ENCODE measurements at places on chromosomes 3 and 15.

GRCh38 chr15:27589782-27590181, 509.3 kb downstream of the OCA2 start:
- DNase-seq, result no peak

DNA sequence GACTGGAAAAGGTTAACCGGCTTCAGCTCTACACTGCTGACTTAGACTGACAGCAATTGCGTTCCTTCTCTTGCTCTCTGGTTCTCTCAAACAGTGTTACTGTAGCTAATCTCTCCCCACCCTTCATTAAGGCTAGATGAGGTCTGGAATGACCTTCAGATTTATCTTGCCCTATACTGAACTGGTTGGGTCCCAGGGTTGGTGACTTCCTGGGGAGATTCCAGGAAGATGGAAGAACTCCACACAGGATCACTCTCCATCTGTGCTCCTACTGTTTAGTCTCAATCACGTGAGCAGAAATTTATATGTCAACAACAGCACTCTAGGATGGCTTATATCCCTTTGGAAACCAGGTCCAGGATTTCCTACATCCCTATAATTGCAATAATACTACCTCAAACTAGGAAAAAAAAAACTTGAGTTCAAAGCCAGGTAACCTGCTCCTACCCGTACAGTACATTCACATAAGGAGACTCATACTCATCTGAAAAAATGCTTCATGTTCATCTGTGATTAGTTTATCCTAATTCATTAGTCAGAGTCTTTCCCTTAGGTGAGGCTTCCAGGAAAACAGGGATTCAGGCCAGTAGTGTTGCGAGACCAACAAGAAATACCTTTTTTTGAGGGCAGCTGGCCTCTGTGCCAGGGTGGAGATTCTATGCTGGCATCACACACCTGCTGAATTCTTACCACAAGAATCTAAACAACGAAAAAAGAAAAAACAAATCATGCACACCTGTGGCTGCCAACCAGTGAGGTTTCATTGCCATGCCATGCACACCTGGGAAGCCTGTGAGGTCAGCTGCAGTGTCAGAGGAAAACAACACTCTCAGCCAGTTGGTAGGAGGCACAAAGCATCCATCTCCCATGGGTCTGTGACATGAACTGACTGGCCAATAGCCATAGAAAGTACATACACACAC, 297.3 kb downstream of the MECOM start:
- DNase-seq, result no peak

GRCh38 chr3:33940736-33941135, 142.3 kb downstream of the PDCD6IP start:
- DNase-seq, result no peak

DNA sequence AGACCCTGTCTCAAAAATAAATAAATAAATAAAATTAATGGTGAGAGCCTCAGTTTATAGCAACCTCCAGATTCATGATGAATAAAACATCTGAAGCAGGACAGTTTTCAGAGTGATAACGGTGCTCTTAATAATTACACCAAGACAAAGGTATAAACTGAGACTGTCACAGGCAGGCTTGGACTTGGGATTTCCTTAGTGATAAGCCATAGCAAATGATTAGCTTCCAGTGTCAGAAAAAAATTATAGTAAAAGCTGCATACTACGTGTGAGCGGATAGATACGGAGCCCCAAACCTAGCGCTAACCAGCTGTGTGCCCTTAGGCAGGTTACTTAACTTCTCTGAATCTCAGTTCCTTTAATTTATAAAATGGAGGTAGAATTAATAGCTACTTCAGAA, 21.5 kb downstream of the LIPH start:
- DNase-seq, result no peak

GRCh38 chr15:72047020-72047419, 70.9 kb downstream of the MYO9A start:
- DNase-seq, result no peak

GRCh38 chr15:63809452-63809851, 24.3 kb downstream of the HERC1 start:
- no peak for DNase-seq

DNA sequence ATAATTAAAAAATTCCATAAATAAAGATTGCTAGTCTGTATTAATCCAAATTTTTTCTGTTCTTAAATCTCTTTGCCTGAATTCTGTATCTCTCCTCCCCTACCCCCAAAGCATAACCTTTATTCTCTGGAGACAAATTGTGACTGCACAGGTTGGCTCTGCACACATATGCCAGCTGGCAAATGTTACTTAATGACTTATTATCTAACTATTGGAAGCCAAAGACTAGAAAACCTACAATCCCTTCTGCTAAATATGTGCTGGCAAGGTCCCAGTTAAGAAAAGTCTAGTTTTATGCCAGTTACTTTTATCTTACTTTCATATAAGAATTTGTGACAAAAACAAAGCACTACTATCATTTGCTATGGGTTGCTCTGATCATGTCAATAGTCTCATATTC, 569.3 kb downstream of the MECOM start:
- DNase-seq, result no peak

- no peak for DNase-seq
These were observed 1.9 kb downstream of the AEN start for GRCh38 chr15:88623061-88623460.

GRCh38 chr3:58062472-58062871, 54.2 kb downstream of the FLNB start:
- no peak for DNase-seq

GRCh38 chr3:23644676-23645075, 161.1 kb upstream of the UBE2E1 start:
- no peak for DNase-seq

DNA sequence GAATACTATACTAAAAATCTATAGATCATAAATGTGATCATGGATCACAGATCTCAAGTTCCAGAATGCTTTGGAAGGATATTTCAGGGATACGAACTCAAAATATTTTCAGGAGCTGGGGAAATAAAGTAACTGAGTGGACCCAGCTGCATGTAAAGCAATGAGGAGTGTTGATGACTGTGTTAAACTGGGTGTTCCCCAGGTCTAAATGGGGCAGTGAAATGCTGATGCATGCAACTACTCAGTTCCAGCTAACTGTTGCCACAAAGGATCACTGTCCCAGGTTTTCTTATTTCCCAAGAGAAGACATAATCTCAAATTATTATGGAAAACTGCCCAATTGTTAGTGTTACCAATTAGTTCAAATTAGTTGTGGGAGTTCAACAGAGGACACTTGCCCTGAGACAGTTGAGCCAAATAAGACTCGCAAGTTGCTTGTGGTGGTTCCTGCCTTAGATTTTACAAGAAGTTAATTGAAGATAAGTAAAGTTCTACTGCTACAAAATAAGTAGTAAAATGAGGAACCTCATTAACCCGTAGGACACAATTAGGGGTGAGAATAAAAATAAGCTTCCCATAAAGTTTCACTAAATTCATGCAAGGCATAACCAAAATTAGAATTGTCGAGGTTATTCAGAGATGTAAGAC, 66.3 kb upstream of the IL12A start:
- no peak for DNase-seq

DNA sequence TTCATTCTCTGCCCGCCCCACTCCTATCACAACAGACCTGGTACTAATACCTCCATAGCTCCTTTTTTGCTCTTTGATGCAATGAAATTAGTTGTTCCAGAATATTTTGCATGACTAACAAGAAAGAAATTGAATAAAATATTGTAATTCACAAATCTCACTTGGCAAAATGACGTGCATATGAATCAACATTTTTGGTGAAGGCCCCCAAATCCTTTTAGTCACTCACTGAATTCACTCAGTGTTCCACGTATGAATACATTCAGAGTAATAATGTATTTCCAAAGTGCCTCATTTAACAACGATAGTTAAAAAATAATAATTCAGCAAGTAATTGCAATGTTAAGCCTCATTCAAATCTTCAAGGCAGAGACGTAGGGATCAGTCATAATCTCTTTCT, 148.6 kb upstream of the STRIT1 start:
- no peak for DNase-seq

- DNase-seq, result no peak
These were observed 415.5 kb upstream of the TPRG1 start for GRCh38 chr3:188756241-188756640.

- DNase-seq, result no peak
These were observed 26.8 kb downstream of the ARIH2 start for GRCh38 chr3:48945432-48945831.

DNA sequence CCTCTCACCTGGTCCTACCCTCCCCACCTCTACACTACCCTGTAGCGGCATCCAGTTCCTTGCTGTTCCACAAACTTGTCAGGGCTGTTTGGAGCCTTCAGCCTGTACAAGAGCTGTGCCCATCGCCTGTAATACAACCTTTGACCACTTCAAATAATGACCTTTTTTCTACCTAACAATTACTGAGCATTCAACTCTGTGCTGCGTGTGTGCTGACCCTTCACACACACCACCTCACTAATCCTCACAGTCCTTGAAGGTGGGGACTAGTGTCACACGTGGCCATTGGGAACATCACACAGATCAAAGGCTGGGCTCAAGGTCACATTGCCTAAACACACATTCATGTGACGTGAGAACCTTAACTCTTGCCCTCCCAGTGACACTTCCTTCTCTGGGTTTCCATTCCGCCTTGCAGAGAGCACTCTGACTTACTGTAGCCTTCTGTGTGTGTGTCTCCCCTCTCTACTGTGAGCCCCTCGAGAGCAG, 3.1 kb downstream of the C3orf20 start:
- DNase-seq, result no peak

DNA sequence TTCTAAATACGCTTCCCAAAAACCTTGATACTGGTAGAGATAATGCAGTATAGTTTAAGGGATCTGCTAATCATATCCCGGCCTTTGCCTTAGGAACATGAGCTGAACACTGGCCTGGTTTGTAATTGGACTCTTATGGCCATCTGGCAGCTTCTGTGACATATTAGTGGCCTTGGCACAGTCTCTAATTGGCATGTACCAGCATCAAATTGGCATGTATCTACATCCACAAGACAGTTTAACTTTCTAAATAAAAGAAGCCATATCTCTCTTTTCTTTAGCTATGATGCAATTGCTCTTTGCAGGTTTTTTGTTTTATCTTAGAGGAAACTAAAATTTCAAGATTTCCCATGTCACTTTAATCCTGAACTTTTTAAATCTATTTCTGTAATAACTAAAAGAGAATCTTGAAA, 44.6 kb upstream of the FILIP1L start:
- no peak for DNase-seq

- DNase-seq, result no peak
These were observed 409.0 kb upstream of the PROK2 start for GRCh38 chr3:72193771-72194430.

GRCh38 chr15:77391372-77391951, 28.4 kb downstream of the PEAK1 start:
- DNase-seq, result no peak

DNA sequence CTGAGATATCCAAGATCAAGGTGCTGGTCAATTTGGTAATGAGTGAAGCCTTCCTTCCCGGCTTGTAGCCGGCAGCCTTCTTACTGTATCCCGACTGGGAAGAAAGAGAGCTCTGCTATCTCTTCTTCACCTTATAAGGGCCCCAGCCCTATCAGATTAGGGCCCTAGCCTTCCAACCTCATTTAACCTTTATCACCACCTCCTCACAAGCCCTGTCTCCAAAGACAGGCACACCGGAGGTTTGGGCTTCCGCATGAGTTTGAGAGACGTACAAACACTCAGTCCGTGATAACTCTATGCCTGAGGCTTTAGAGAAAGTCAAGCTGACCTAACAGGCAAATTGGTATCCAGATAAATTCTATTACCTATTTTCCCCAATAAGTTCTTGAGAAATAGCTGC, 243.9 kb downstream of the OPA1 start:
- DNase-seq, result no peak

GRCh38 chr15:50110285-50110684, 8.7 kb downstream of the ATP8B4 start:
- no peak for DNase-seq

DNA sequence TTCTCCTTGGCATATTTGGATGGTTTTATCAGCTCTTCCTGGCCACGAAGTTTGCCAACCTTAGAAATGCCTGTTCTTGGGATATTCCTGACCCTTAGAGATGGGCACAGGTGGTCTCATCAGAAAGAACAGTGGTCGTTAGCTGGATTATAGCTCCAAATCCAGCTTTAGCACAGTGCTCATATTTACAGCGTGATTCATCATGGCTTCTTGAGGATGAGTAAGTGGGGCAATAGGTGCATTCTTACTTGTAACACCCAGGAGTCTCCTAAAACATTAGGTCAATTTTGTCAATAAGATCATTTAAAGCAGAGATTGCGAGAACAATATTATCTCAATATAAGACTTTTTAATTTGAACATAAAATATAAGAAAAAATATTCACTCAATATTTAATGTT, 191.9 kb downstream of the GABRB3 start:
- DNase-seq, result no peak

DNA sequence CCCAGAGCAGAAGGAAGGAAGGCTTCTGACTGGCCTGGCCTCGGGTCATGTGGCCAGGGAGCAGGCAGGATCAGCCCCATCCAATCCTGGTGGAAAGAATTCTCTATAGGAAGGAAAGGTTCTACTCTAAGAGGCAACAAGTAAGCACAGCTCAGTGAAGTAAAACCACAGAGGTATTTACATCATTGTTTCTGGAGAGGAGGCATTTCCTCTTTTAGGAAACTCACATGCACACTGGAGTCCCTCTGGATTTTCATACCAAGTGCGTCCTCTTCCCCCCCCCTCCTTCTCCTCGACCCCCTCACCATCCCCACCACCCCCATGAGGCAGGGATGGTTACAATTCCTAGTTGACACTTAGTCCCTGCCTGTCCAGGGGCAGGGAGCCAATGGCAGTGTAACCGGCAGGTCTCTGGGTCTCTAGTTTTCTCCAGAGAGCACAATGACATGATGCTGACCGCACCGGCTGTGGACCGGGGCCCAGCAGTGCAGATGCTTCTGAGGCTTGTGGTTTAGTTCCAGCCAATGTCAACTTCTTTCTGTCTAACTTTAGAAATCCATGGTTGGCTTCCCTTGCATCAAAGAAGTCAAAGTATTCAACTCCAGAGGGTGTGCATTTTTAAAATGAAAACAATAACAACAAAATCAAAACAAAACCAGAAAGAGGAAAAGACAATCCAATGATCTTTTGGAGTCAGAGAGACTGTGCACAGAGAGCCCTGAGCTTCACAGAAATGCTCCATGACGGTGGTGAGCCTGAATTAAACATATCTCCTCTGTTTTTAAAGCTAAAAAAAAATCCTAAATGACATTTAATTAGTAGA, 230.3 kb upstream of the TLE3 start:
- no peak for DNase-seq

DNA sequence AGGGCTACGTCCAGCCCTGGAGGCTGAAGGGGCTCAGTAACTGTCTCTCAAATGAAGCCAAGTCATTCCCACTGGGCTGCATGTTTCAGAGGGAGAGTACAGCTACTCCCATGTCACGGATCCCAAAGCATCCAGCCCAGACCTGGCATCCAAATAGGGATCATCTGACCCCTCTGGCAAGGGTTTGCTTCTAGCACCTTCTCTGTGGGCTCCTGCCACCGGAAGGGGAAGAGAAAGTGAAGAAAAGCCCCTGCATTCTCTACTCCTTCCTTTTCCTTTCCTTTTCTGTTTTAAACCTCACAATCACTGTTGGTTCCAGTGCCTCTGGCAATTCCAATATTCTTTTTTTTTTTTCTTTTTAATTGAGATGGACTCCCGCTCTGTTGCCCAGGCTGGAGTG, 64.5 kb upstream of the CTSH start:
- DNase-seq, result no peak

- DNase-seq, result no peak
These were observed 20.1 kb downstream of the ALS2CL start for GRCh38 chr3:46673151-46674030.
